ENCODE measurements at places on chromosomes 7 and 10. TPM values are rescaled to one million over a fixed set of nuclear protein-coding genes. Genes with fewer than 3 reads are reported as not detected.

DNA sequence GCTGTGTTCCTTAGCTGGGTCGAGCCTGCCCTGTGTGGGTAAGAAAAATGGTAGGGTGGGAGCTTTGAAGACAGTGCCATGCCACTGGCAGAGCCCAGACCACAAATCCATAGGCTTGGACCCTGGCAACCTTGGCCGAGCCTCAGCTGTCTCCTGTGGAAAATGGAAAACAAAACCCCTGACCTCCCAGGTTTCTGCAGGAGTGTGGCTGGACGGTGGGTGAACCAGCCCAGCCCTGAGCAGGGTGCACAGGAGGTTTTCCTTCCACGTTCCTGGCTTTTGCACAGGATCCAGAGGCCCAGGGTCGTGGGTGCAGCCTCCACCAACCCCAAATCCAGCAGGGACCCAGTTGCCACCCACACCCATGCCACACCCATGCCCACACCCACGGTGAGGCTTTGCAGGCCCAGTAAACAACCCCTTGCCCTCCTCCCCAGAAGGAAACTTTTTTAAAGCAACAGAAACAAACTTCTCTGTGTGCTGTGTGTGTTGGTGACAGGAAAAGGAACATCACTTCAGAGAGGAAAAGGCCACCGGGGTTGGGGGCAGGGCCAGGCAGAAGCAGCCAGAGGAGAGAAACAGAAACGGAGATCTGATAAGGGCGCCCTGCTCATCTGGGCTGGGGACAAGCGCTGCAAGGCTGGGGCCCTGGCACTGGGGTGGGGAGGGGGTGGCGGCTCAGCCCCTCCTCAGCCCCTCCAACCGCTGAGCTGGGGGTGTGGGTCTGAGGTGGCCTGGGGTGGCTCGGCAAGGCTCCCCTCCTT, 20.7 kb upstream of the ZMIZ1 start:
- DNase-seq, result no peak

Gene KNDC1
- total RNA-seq, result not detected

- DNase-seq, result peak; percentile 50
Observed at GRCh38 chr7:51278797-51279196, 37.8 kb downstream of the COBL start.

GRCh38 chr10:89625041-89625765, 19.8 kb downstream of the PANK1 start:
- DNase-seq, result peak; percentile 13
